Cardiac ventricle fibroblast (primary cell): ENCODE measurements at places on chromosomes 4 and X. TPM values are rescaled to one million over a fixed set of nuclear protein-coding genes. Genes with fewer than 3 reads are reported as not detected.

Gene FAM149A
- total RNA-seq = 8.2 and 9.7 TPM in 2 replicates

Gene CT45A10
- total RNA-seq = not detected in 2 replicates

Gene TMPRSS11F
- not detected in 2 replicates for total RNA-seq

Gene ELF2
- 23.4 and 25.2 TPM in 2 replicates for total RNA-seq

Gene MAOB
- total RNA-seq = 2.2 and 3.4 TPM in 2 replicates

Gene CNKSR2
- not detected in 2 replicates for total RNA-seq

Gene PPID
- total RNA-seq = 15.1 and 18.3 TPM in 2 replicates

Gene SLC10A6
- total RNA-seq = not detected in 2 replicates

Gene DCUN1D4
- 21.3 and 30.0 TPM in 2 replicates for total RNA-seq

Gene ATP1B4
- not detected in 2 replicates for total RNA-seq

Gene ATOH1
- not detected in 2 replicates for total RNA-seq

Gene CCDC120
- total RNA-seq = 2.0 and 2.5 TPM in 2 replicates

Gene CSAG2
- total RNA-seq = not detected in 2 replicates

Gene POU4F2
- not detected in 2 replicates for total RNA-seq
